ENCODE measurements at places on chromosomes 2 and 18.

DNA sequence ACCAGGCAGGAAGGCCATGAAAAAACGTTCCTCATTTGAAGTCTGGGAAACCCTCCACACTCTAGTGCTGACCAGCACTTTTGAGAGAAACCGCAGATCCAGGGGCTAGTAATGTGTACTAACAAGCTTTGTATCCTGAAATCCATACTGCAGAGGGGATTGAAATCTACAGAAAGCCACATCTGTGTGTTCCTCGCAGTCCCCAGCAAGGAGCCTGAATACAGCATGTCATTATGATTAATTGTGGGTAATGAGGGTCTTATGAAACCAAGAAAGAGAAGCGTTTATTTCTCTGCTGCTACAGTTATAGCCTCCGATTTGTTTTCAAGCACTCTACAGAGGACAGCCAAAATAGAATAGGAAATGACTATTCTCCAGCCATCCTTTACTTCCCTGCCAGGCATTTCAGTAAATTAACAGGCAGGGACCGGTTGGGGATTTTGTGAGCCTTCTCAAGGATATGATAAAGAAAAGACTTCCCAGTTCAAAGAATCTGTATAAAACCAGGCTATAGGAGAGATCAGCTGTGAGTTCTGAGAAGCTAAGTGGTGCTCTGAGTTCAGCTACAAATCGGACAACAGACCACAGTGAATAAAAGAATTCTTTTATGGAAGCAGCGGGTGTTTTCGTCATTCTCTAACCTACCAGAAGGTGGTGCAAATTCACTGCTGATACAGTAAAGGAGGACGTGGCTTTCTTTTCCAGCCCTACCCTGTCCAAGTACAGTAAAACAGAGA lies 133.4 kb downstream of the INSIG2 start:
- DNase-seq, result peak; percentile 43

DNA sequence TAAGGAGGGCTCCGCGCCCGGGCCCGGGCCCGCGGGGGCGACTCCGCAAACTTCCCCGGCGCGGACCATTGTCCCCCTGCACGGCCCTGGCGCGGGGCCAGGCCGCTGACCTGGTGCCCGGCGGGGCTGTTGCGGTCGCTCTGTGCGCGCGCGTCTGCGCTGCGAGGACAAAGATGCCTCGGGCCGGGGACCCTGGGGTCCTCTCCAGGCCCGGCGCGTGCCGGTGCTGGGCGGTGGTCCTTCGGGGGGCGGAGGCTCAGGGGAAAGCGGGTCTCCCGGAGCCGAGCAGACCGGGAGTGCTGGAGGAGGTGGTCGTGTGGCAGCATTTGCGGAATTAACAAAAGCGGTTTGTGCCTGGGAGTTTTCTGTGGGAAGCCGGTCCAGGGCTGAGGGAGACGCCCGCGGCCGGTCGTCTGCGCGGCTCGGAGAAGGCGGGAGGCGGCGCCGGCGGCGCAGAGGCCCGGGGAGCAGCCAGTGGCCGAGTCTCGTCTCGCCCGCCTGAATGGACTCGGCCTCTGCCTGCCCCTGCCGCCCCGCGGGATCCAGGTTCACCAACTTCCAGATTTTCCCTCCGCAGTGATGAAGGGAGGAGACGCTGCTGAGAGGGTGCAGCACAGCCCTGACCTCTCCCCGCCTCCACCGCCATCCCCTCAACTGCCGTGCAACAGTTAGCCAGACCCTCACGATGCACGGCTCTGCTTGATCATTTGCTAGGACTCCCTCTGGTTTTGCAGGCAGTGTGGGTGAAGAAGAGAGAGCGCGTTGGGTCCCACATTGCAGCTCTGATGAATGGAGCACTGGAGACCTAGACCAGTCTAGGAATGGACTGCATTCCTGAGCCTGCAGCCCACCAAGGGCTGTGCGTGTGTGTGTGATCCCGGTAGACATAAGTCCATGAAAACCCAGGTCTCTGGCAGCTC lies 705 bp downstream of the EFR3B start:
- no peak for DNase-seq

DNA sequence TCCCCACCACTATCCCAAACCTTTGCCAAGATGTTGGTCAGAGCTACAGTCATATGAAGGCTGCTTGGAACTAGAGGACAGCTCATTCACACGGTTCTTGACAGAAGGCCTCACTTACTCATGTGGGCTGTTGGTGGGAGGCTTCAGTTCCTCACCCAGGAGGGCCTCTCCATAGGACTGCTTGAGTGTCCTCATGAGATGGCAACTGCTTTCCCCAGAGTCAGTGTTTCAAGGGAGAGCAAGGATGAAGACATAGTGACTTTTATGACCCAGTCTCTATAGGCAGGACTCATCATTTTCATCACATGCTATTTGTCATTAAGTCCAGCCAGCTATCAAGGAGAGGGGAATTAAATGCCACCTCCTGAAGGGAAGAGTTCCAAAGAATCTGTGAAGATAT lies 33.4 kb upstream of the OLA1 start:
- DNase-seq, result no peak

DNA sequence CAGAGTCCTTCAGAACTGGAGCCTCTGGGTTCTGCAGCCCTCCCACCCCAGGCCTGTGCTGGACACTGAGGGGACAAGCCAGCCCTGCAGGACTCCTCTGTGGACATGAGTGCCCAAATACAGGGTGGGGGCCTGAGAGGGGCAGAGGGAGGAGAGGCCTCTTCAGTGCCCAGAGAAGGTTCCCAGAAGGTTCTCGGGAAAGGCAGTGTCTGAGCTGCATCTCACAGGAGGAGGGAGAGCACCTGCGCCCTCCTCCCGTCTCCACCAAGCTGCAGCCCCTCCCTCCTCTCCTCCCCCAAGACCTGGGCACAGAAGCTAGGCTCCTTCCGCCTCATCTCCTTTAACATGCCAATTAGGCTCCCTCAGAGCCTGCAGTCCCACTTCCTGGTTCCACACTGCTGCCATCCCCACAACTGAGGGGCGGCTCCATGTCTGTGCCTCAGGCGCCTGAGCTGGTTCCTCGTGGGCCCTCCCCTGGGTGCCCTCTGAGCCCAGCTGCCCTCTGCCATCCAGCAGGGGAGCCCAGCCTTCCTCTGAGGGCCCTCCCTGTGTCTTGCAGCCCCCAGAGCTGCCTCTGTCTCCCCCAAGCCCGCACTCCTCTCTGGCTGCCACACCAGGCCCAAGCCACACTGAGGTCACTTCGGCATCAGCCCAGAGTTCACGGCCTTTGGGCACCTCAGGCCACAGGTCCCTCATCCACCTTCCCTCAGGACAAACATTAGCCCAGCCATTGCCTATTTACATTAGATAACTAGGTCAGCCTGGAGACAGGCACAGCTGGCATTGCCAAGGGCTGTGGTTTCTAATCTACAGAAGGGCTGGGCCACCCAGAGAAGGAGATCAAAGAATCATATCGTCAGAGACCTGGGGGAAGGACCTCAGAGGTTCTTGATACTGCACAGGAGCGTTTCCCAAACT lies 28.9 kb downstream of the KCNK3 start:
- no peak for DNase-seq

GRCh38 chr2:16114836-16115235 lies 174.5 kb downstream of the MYCN start:
- DNase-seq, result no peak

Measured in stimulated activated CD4-positive, alpha-beta T cell treated with anti-CD3 and anti-CD28 coated beads, Interleukin-4, amount 100 ng/mL, for 24 hours (primary cell).